D721Med (cell line): ENCODE measurements at places on chromosomes 6 and 20.

- no peak for DNase-seq
These were observed 65.7 kb downstream of the SRC start for GRCh38 chr20:37411408-37412219.

DNA sequence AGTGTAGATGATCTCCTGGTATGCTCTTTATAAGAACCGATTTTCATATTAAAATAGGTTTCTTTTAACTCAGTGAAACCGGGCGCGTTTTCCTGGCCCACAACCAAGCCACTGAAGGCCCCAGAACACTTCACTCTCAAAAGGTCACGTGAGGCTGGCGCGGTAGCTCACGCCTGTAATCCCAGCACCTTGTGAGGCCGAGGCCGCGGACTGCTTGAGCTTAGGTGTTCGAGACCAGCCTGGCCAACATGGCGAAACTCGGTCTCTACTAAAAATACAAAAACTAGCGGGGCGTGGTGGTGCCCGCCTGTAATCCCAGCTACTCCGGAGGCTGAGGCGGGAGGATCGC is 402 bp upstream of the TAF8 start:
- no peak for DNase-seq

DNA sequence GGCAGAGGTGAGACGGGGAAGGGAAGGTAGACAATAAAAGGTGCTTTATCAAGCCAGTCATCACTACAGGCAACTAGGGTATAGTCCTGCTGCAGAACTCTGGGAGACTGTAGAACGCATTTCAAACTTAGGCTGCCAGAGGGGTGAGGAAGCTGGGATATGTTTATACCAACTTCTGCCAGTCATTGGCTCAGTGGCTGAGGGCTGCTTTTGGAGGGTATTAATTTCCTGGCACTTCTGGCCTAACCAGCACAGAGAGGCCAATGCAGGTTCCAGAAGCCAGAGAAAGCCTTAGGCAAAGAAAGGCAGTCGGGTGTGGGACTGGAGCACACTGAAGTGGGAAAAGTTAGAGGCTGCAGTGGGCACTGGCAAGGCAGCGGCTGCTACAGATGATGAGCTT is 3.9 kb upstream of the CPNE5 start:
- no peak for DNase-seq

GRCh38 chr6:99151634-99152346 is 197.7 kb downstream of the FAXC start:
- DNase-seq = no peak

DNA sequence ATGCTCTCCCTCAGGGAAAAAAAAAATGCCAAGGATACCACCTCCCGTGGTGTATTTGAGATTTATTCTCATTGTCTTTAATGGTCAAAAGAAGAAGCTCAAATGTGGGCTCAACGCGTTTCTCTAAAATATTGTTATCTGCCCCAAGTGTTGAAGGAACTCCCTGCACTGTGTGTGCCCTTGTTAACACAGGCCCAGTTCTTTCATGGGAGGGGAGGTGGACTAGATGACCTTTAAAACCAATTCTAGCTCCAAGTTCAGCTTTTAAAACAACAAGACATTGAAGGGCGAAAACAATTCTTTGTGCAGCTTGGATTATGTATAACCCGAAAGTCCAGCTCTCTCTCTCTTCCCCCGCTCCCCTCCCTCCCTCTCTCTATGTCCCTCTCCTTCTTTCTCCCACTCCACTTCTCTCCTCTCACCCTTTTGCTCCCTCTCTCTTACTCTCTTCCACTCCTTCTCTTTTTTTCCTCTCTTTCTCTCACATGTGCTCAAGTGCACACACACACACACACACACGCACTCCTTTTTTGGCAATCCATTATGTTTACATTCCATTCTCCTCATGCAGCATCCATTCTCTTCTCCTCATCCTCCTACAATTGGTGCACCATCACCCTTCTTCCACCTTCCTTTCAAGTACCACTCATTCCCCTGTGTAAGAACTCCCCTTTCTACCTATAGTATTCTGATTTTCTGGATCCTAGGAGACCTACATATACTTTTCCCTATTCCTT is 8.5 kb downstream of the HLA-DMB start:
- DNase-seq = no peak

DNA sequence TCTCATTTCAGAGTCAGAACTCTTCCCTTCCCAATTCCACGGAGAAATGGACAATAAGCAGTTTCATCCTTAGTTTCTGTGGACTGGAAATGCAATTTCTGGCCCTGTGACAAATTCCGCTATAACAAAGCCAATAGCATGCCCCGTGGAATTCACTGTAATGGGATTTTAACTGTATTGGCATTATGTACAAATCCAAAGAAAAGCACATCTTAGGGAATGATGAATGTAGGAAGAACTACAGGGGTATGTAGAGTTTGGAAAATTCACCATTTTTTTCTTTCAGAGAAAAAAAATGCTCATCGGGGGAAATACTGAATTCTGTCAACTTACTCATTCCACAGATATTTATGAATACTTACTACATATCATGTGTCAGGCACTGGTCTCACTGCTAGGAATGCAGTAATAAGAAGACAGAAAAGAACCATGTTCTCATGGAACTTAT is 43.5 kb downstream of the KIF6 start:
- DNase-seq = no peak

DNA sequence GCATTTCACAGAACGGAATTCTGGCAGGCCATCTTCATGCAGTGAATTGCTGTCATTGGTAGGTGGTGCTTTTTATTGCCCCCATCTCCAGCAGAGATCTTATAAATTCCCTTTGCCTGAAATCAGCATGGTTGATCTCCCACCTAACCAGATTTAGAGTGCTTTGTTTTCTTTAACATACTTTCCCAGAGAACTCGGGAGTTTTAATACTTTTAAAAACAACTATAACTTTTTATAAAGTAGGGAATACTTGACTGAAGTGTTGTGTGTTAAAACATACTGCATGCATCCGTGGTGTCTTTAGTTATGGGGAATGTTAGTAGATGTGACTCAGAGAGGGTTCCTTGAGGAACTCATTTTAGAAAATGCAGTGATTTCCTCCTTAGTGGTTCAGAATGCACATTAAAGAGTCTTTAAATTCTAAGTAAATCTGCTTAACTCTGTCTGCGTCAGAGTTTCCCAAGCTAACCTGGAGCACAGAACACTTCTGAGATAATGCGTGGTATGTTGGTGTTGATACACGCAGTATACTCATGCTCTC is 54.9 kb downstream of the AKAP12 start:
- no peak for DNase-seq

DNA sequence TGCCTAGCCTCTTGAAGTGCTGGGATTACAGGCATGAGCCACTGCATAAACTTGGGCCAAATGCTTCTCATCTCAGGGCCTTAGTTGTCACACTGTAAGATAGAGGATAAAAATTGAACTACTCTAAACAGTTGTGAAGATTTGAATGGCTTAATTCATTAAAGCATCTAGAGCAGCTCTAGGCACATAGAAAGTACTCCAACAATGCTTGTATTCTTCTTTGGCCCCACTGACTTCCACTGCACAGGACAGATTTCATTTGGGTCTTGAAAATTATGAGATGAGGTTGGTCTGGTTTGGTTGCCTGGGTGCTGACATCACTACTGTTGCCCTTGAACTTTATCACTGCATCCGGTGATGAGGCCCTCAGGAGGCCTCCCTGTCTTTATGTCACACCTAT is 10.0 kb upstream of the HBS1L start:
- no peak for DNase-seq

- no peak for DNase-seq
These were observed 28.8 kb upstream of the ZBTB24 start for GRCh38 chr6:109511832-109512231.

DNA sequence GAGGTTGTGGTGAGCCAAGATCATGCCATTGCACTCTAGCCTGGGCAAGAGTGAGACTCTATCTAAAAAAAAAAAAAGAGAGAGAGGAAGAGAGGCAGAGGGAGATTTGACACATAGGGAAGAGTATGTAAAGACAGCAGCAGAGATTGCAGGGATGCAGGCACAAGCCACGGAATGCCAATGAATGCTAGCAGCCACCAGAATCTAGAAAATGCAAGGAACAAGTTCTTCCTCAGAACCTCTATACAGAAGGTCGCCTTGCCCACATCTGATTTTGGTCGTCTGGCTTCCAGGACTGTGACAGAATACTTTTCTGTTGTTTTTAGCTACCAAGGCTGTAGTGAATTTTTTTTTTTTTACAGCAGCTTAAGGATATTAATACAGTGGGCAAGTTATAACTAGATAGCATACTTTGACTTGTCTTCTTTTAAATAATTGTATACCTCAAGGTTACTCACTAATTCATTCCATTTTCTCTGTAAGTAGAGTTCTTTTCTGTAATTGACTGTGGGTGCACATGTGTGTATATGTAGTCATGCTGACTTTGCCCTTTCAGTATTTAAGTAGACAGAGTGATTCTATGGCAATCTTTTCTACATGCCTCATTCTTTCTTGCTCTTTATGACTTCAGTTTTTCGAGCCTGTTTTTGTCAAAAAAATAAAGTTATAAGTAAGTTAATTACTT is 402.2 kb downstream of the GJA1 start:
- no peak for DNase-seq

GRCh38 chr20:5821627-5822215 is 71.5 kb downstream of the SHLD1 start:
- DNase-seq = no peak

DNA sequence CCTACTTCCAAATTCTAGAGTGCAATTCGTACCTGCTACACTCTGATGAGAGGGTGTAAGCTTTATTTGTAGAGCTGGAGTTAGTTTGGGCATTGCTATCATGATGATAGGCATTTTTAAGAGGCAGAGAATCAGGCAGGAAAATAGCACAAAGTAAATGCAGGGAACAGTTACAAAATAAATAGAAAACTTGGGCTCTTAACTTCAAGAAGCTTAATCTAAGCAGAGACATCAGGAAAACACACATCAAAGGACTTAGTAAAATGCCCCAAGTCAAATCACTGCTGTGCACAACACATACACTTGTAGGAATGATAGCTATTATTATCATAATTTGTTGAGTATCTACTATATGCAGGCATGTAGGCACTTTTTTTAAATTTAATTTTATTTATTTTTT is 381.2 kb downstream of the CD83 start:
- DNase-seq = no peak

GRCh38 chr20:53657732-53658131 is 64.1 kb upstream of the ZNF217 start:
- DNase-seq = no peak

DNA sequence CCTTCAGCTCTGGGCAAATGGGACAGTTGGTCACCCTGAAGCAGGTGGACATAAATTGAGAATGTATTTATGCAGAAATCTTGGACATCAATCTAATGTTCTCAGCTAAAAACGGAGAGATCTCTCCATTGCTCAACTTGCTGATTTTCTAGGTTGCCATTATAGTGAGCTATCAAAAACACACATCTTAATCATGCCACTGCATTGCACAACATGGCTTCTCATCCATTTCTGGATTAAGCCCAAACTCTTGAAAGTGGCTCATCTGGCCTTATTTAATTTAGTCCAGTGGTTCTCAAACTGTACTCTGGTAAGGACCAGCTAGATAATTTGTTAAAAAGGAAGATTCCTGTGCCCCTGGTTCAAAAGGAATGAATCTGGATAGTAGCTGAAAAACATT is 324.9 kb upstream of the CITED2 start:
- DNase-seq = no peak

DNA sequence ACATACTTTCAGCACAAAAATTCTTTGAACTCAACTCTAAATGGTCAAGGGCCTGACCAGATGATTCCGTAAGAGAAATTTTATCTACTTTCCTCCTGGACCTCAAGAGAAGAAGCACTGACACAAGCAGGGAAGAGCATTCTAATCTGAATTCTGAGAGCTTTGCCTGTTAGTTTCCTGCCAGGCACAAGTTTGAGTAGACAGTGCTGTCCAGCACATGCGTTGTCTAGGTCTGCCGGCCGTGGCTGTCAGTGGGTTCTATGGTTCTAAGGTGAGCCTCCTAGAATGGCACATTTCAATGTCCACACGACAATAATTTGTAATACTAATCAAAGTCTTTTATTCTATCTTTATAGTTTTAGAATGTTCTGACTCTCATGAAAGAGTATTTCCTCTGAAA is 91.9 kb downstream of the RFPL4B start:
- DNase-seq = no peak

DNA sequence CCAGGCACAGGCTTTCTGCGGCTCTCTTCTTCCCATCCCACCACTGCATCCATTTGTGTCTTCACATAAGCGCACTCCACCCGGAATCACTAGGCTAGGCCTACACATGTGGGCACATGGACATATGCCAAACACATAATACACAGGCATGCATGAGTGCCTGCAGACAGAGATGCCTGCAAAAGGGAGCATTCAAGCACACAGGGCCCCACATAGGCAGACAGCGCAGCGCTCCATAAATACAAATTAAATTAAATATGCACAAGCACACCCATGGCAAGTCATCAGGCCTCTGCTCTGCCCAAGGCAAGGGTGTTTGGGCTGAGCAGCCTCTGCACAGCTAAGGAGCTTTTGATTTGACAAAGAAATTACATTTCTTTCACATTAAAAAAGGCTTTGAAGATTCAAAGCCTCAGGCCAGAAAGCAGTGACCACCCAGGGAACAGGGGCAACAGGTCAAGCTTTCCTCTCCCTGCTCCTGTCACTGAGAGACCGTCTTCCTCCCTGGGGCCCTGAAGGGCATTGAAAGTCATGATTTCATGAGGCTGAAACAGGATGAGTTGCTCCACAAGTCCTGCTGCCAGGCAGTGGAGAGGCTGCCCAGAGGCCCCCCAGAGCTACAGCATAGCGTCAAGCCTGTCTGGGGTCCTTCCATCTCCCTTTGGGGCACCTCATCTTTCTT is 134.2 kb upstream of the LRFN2 start:
- DNase-seq = no peak

- DNase-seq = no peak
These were observed 97.2 kb upstream of the MAP7 start for GRCh38 chr6:136647363-136647852.

- no peak for DNase-seq
These were observed 33.8 kb upstream of the LRRC1 start for GRCh38 chr6:53761036-53761435.

DNA sequence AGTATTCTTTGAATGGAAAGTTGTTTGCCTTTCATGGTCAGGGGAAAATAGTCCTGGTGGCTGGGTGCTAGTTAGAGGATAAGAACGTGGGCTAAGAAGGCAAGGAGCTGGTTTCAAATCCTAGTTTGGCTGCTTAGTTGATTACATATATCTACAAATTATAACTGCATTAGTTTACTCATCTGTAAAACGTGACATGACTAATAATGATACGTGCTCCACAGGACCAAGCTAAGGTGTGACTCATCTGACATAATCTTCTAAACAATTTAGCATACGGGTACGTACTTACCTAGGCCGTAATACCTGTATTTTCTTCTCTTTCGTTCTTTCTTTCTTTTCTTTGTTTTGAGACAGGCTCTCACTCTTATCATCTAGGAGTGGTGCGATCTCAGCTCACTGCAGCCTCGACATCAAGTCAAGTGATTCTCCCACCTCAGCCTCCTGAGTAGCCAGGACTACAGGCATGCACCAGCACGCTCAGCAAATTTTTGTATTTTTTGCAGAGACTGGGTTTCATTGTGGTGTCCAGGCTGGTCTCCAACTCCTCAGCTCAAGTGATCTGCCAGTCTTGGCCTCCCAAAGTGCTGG is 1274.2 kb upstream of the GJE1 start:
- no peak for DNase-seq

GRCh38 chr6:53363341-53364079 is 14.8 kb upstream of the ELOVL5 start:
- no peak for DNase-seq
